ENCODE measurements at places on chromosomes 16 and 17.

DNA sequence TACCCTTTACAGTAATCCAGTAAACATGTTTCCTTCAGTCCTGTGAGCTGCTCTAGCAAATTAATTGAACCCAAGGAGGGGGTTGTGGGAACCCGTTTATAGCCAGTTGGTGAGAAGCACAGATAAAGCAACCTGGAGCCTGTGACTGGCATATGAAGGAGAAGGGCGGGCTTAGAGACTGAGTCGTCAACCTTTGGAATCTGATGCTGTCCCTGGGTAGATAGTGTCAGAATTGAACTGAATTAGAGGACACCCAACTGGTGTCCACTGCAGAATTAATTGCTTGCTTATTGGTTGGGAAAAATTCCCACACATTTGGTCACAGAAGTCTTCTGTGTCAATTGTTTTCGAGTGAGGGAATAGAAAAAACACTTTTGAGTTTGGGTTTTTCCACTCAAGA, 12.8 kb upstream of the RSKR start:
- no peak for DNase-seq

DNA sequence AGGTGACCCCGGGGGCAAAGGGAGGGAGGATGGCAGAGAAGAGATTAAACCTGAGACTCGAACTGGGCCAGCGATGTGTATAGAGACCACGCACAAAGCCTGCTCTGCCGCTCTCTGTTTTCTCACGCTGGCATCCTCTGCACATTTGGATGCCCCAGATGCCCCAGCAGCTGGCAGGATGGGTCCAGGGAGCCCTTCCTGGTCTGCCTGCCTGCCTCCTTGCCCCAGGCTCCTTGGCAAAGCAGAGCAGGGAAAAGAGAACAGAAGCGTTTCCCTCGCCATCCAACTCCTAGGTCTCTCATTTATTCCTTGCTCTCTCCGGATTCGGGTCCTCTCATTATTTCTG, 5.2 kb upstream of the PIPOX start:
- no peak for DNase-seq

DNA sequence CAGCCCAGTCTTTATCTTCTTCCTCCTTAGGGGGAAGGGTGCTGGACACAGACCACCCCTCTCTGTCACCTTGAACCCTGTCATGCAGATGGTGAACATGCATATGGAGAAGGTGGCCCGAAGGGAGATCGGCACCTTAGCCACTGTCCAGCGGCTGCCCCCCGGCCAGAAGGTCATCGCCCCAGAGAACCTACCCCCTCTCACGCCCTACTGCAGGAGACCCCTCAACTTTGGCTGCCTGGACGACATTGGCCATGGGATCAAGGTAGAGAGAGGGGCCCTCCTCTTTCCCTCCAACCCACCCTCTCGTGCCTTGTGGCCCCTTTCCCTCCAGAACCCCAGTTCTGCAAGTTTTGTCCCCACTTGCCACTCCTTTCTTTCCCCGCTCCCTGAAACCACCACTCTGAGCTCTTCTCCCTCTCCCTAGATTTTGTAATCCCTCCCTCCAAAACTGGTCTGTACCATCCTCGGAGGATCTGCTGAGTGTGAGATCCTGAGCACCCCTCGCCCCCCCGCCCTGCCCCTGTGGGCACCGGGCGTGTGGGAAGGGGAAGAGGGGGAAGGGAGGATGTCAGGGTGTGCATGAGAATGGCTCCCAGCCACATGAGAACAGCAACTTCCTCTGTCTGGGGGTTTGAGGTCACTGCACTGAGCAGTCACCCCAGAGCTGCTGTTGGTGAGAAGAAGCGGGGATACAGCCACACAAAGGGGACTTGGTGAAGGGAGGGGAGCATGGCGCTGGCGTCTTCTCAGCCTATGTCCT, 7.3 kb downstream of the ABI3 start:
- no peak for DNase-seq

DNA sequence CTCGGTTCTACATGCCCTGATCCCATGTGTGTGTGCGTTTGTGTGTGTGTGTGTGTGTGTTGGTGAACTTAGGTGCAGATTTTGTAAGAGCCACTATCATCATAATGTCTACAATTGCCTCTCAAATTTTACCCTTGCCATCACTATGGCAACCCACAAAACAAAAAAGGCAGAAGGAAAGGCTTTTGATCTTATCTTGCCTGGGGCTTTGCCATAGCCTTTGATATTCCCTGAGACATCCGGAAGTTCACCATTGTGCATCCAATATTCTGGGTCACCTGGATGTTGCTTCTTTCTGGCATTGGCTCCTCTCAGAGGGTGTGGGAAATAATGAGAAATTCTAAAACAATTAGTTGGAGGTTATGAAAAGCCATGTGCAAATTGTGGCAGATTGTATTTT, 114.7 kb downstream of the HAPSTR1 start:
- DNase-seq, result no peak

- no peak for DNase-seq
Measured at GRCh38 chr17:73396431-73397277, 84.9 kb upstream of the CDC42EP4 start.

GRCh38 chr16:1940273-1941161, 2.5 kb downstream of the MSRB1 start:
- no peak for DNase-seq

DNA sequence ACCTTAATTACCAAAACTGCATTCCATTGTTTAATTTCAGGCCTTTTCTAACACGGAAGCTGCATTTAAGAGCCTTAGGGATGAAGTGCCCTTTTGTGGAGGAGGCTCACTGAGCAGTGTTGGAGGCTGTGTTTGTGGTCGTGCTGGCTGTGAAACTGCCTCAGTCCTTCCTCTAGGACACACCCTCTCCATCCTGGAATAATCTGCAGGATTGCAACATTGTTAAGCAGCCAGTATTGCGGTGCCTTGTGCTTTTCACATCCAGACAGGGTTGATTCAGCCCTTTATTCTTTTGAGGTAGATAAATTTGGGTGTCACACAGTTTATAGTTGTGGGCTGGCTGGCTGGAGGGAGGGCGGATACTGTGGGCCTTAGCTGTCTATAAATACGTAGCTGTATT, 141.6 kb downstream of the CDRT15L2 start:
- no peak for DNase-seq

GRCh38 chr17:77504652-77505155, 363.9 kb downstream of the SEC14L1 start:
- DNase-seq, result no peak

DNA sequence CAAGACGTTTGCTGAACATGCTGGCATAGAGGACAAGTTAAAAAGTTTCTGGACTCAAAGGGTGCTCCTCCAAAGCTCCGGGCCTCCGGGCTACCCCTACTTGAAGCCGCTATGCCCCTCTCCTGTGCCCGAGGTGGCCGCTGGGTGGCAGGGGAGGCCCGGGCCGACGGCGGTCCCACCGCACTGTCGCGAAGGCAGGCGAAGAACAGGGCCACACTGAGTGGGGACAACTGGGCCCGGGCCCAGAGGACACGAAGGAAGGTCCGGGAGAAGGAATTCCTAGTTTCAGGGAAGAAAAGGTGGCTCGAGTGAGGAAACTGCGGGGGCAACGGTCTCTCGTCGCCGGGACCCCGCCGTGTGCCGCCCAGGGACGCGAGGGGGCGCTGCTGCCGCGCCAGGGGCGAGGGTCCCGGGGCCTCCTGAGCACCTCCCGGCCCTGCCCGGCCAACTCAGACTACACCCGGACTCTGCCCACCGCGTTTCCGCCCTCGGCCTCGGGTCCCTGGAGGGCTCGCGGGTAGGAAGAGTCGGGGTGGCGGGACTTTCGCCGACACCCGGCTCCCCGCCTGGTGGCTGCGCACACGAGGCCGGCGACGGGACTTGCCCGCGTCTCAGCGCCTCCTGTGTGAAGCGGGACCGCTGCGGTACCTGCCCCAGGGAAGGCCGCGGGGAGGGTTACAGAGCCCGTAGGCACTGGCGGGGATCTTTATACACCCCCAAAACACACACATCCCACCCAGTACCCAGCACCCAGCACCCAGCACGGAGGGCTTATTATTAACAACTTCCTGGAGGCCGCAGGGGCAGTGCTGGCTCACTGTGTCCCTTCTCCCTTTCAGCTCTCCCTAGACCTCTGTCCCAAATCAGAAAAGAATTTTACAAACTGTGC, 772 bp upstream of the CHCT1 start:
- DNase-seq, result no peak

DNA sequence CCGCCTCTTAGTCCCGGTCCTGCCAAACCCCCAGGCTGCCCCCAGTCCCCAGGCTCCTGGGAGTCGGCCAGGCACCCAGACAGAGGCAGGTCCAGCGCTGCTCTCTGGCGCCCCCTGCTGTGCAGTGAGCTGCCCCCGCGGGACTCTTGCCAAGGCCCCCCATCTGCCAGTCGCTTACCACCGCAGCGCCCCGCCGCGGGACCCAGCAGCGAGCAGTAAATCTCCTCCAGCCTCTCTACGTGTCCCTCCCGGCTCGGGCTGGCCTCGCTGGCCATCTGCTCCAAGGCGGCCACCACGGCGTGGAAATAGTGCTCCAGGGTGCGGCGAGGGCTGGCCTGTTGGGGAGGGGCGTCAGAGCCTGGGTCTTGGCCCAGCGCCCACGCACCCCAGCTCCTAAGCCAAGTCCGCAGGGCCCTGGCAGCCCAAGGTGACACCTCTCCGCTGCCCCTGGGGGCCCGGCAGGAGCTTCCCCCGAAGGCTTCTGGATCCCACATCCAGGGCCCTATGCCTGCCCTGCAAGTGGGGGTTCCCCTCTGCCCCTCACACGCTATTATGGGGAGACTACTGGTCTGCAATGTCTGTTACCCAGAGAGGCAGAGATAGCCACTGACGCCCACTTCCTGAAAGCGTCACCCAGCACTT, 33.7 kb upstream of the MFSD6L start:
- no peak for DNase-seq
